ENCODE measurements at places on chromosomes 5 and 9. TPM values are rescaled to one million over a fixed set of nuclear protein-coding genes. Genes with fewer than 3 reads are reported as not detected.

Gene WHRN
- 0.69 TPM for total RNA-seq

Gene PRDM9
- not detected for total RNA-seq

Gene APBB3
- 13.3 TPM for total RNA-seq

Gene NUDT12
- total RNA-seq, result 3.6 TPM

Gene QRFP
- not detected for total RNA-seq

Gene IL9
- not detected for total RNA-seq

Gene PCDHAC1
- not detected for total RNA-seq

Gene ELOVL7
- not detected for total RNA-seq

Gene SCGB3A2
- not detected for total RNA-seq

Gene C8G
- total RNA-seq, result 1.4 TPM

GRCh38 chr5:53256746-53257145 lies 147.2 kb upstream of the MOCS2 start:
- DNase-seq, result no peak

DNA sequence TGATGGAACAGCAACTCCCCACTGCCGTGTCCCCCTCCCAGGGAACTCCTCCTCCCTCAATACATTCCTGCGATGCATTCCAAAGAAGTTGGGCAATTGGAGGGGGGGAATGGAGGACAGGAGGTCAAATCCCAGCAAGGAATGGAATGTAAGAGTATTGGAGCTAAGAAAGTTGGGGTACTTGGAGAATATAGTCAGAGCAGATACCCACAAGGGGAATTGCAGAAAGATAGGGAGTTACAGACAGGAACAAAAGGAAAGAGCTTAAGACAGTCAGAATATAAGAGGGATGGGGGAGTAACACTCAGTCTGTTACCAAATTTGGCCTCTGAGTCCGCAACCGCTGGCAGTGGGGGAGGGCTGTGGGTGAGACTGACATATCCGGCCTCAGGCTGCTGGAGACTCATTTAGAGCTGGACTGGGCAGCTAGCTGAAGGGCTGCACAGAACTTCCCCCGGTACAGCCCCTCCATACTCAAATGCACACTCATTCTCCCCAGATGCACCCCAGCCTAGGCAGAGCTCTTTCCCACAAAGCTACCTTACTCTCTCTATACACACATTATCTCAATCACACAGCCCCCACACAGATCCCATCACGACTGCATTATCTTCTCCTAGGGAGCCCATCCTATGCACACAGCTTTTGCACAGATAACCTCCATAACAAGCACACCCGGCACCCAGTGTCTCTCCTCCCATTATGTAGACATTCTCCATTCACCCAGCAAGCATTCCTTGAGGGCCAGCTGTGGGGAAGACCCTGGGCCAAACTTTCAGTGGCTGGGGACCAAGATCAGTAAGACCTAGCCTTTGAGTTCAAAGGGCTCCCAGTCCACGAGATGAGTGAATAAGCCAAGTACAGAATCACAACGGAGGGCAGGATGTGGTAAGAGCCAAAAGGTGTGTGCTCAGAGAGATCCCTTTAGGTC lies 3.7 kb downstream of the TLN1 start:
- DNase-seq, result peak; percentile 71

DNA sequence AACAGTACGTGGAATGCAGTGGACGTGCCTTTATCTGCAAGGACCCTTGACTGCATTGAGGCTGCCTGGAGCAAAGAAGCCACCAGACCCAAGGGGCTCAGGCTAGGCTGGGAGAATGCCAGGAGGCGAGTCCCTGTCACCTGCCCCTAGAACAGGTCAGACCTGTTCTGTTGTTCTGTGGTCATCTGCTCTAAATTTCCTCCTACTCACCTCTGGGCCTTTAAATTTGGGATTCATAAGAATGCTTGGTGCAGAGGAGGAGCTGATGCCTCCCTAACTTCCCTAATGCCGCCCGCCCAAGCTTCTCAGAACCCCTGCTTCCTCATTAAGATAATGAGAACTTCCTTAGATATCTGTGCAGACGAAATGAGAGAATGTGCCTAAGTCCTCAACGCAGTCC lies 32.0 kb downstream of the DAPK1 start:
- no peak for DNase-seq

DNA sequence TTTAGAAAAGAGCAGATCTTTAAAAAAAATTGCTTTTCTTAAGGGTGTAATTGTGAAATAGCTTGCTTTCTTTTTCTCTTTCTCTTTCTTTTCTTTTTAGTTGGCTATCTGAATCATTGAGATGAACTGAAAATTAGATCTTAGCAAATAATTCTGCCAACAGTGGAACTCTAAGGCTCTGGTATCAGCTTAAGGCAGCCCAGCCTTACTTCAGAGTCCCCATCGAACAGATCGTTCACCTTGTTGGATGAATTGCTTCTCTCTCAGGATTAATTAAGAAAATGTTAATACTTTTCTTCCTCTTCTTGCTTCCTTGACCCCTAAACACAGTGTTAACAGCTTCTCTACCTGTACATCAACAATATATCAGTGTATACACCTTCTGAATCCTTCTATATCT lies 92.1 kb downstream of the ZCCHC7 start:
- DNase-seq, result no peak

DNA sequence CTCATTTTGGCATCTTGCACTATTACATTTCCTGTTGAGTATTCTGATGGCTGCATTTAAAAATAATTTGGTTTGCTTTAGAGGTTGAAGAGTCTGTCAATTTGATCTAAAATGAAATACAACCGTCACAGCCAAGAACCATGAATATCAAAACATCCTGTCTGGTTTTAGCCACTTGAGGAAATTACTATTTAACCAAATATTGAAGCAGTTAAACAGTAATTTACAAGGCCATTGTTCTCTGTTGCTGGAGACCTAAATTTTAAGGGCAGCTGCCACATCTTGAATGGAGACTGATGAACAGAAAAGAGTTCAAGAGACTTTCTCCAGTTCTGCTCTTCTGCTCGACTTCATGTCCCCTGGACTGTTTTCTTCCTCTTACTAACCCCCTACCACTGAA lies 549.4 kb downstream of the LRRC70 start:
- peak; percentile 4 for DNase-seq

GRCh38 chr5:171369056-171369455 lies 18.6 kb upstream of the NPM1 start:
- no peak for DNase-seq

DNA sequence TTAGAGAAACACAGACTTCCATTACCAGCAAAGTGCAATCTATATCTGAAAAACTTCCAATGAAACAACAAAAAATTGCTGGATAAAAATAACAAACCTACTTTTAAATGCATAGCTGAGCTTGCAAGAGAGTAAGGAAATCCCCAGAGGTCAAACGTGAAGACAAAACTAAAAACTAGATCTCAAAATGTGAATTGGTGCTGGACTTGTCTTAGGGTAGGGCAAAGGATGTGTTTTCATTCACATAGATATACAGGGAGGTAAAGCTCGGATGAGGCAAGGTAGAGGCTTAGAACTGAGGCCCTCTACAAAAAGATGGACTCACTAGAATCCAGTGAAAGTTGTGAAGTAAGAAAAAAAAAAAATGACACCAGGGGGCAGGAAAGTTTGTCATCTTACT lies 13.6 kb upstream of the RASA1 start:
- DNase-seq, result no peak

GRCh38 chr9:74666625-74667316 lies 169.6 kb downstream of the RORB start:
- DNase-seq, result no peak

- DNase-seq, result no peak
Observed at GRCh38 chr5:72472031-72472430, 35.2 kb downstream of the ZNF366 start.

- DNase-seq, result no peak
Observed at GRCh38 chr9:18343784-18344183, 130.2 kb upstream of the ADAMTSL1 start.

GRCh38 chr5:143636931-143637528 lies 174.9 kb upstream of the HMHB1 start:
- DNase-seq, result no peak

GRCh38 chr9:134861595-134862334 lies 18.8 kb upstream of the FCN2 start:
- DNase-seq, result no peak

DNA sequence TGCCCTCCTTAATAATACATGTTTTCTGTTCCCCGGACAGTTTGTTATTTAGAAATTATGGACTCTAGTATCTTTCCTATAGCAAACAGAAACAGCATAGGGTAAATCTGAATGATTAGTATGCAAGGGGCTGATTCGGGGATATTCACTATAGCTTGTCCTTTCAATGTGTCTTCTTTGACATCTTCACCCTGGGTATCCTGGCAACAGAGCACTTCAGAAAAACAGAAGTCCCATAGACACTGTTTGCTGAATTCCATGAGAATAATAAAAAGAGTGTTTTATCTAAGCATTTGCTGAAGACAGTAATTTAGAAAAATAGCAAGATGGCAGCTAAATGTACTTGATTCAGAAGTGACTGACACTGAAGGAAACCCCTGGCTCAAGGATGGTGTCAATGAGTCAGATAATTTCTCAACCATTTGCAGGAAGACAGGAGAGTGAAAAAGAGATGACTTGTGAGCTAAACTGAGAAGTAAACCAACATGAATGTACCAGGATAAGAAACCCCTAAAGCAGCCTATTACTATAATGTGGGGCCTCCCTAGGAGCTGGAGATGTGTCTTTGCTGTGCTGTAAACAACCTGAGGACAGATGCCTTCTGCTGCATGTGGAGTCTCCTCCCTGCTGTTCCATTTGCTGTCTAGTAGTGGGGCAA lies 246.2 kb downstream of the MAN2A1 start:
- no peak for DNase-seq

- DNase-seq, result no peak
Observed at GRCh38 chr5:504326-505154, 19.7 kb downstream of the SLC9A3 start.

DNA sequence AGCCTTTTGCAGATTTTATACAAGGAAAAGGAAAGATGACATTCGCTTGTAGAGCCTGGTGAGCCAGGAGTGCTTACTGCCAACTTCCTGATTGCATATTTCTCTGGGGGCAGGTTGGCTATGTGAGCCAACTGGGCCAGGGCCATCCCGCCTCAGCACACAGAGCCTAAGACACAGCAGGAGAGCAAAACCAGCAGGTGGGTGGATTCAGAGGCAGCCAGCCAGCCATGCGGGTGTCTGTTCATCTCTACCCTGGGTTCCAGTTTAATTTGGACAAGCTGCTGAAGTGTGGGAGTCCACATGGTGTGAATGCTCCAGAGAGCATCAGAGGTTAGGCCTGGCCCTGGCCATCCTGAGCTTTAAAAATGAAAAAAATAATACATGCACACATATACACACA lies 291.4 kb downstream of the ARHGEF28 start:
- DNase-seq, result no peak

- DNase-seq, result no peak
Observed at GRCh38 chr5:169044962-169045361, 256.0 kb downstream of the SLIT3 start.

DNA sequence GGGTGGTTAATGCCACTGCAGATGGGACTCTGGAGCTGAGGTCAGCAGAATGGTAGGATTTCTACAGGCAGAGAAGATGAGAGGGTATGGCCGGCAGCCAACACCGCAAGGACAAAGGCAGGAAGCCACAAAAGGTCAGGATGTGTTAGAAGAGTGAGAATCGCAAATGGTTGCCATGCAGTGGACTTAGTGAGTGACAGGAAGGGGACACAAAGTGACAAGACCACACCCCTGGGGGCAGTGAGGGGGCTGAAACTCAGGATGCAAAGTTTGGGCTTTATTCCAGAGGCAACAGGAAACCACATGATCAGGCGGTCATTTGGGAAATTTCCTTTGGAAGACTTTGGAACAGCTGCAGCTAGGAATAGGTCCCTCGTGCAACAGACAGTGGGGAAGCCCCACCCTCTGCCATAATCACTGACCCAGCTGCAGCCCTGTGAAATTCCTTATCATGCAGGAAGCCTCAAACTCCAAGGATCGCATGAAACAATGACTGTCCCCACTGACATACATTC lies 14.2 kb upstream of the CCDC180 start:
- DNase-seq, result peak; percentile 71

- DNase-seq, result no peak
Observed at GRCh38 chr5:73417303-73418034, 31.1 kb downstream of the FOXD1 start.

DNA sequence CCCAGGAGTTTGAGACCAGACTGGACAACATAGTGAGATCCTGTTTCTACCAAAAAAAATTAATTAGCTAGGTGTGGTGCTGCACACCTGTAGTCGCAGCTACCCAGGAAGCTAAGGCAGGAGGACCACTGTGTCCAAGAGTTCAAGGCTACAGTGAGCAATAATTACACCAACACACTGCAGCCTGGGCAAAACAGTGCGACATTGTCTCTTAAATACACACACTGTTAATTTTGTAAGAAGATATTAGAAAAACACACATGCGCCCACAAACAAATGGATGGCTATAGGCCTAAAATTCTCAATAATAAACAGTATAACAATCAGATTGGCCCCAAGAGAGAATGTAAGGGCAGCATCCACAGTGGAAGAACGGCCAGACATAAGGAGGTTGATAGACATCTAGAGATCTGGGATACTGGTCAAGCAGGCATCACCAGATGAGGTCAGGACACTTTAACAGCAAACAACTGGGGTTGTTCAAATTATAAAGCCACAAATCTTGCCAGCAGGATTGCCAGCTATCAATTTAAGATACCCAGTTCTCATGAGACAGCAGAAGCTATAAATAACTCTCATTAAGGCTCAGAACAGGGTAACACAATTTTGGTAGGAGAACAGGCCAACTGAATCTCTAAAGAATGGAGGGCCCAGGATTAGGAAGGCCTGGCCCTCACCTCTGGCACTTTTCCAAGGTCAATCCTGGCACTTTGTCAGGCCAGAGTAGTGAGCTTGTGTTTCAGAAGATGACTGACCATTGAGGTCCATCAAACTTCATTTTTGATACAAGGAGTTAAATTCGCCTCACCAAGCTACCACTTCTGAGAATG lies 29.5 kb downstream of the GOLPH3 start:
- DNase-seq, result no peak

DNA sequence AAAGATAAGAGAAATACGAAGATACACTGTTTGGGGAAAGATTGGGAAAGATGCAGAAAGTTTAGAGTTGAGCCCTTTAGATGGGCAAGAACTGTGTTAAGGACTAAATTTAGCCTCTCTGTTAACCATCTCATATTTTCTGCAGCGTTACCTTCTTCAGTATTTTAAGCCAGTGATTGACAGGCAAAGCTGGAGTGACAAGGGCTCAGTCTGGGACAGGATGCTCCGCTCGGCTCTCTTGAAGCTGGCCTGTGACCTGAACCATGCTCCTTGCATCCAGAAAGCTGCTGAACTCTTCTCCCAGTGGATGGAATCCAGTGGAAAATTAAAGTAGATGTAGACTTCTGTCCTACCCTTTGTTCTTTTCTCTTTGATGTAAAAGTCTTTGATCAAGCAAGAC lies 26.4 kb upstream of the LNPEP start:
- DNase-seq, result no peak

DNA sequence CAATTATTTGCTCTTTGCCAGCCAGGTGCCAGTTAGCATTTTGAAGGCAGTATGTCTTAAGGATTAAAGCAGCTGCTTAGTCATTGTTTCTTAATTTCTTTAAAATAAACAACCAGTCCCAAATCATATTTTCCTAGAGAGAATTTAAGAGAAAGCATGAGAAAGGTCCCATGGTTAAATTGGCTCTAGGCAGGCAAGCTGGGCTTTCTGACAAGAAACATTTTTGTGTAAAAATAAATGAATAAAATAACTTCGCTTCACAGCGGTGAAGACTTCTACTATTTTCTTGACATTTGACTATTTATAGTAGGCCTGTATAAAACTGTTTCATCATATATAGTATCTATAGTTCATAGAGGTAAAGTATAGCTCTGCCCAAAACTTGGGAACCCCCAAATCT lies 617.7 kb upstream of the C9orf72 start:
- DNase-seq, result no peak

- peak; percentile 38 for DNase-seq
Observed at GRCh38 chr5:154236-154635, 37.1 kb upstream of the LRRC14B start.

Measured in endothelial cell of umbilical vein (primary cell).